ENCODE measurements at places on chromosomes 1 and 21.

DNA sequence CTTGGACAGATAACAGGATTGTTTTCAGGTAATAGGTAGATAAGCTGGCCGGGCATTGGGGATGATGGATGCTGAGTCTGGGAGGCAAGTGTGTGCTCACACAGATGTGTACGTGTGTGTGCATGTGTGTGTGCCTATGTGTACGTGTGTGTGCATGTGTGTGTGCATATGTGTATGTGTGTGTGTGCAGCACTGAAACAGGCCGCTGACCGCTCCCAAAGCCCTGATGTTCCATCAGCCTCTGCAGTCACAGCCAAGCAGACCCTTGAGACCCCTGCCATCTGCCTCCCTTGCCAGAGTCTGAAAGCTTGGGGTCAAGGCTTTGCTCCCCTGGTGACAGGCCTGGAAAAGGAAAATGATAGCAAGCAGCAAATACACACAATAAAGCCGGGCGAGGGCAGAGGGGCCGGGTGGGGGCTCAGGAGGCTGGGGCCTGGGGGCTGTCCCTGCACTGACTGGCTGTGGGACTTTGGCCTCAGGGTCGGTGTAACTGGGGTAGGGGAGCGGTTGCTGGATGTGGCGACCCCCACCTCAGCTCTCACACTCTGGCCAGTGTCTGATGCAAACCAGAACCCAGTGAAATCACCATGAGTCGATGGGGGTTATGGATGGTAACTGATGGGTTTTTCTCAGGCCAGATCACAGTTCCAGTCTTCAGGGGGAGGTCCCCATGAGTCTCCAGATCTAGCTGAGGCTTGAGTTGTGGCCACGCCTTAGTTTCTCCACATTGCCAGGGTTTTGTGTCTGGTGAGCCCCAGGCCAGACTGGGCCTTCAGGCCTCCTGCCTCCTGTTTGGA lies 9.2 kb upstream of the TNFRSF8 start:
- DNase-seq: no peak

GRCh38 chr1:223473601-223474344 lies 80.6 kb downstream of the CCDC185 start:
- DNase-seq: no peak

DNA sequence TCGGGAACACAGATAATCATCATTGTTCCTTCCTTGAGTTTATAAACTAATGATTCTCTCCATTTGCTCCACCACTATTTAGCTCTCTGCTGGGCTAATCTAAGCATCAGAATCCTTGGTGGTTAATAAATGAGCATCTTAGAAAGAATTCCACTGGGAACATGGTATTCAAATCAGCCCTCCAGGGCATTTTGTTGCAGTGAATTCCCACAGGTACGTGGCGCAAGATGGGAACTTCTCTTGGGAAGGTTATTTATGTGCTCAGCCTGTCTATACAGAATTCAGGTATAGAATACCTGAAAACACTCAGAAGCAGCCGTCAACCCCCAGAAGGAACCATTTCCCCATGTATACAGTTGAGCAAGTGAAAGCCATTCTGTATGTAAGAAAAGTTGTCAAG lies 131.5 kb downstream of the NTNG1 start:
- no peak for DNase-seq

- DNase-seq: peak; percentile 100
Observed at GRCh38 chr1:39926343-39926793, 24.7 kb upstream of the MYCL start.

GRCh38 chr1:30313176-30313575 lies 410.2 kb downstream of the MATN1 start:
- DNase-seq: no peak

All from NCI-H1694 treated with DMSO at 0.1 percent for 48 hours (cell line).